Breast epithelium (tissue), 4 donors: ENCODE measurements at places on chromosomes 5 and 9. TPM values are rescaled to one million over a fixed set of nuclear protein-coding genes. Genes with fewer than 3 reads are reported as not detected.

- H3K36me3 ChIP-seq = no peaks in the 10 kb centered on the region
- H3K4me3 ChIP-seq = peak overlapping the region; percentile 10
- peak; percentile 95 for DNase-seq
- peaks cover 15% of the 10 kb centered on the region for H3K4me1 ChIP-seq
- H3K27ac ChIP-seq = peak overlapping the region; percentile 83
- H3K27me3 ChIP-seq = no peaks in the 10 kb centered on the region
Measured at GRCh38 chr5:160269017-160269416, 39.7 kb downstream of the FABP6 start.

DNA sequence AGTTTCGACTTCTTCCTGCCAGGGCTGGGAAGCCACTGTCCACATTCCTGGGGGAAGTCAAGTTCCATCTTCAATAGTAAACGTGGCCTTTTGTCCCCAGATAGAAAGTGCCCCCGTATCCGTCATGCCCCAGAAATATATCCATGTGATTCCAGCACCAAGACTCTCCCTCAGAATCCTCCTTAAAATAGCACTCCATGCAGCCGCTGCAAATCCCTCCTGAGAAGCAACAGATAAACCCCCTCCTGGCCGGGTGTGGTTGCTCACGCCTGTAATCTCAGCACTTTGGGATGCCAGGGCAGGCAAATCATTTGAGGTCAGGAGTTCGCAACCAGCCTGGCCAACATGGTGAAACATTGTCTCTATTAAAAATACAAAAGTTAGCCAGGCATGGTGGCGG lies 126.1 kb downstream of the OLFM1 start:
- no peaks in the 10 kb centered on the region for H3K4me1 ChIP-seq
- H3K4me3 ChIP-seq = no peak overlapping the region
- DNase-seq = no peak
- H3K27me3 ChIP-seq = peaks cover 39% of the 10 kb centered on the region

GRCh38 chr5:67536866-67537265 lies 340.3 kb upstream of the CD180 start:
- H3K4me3 ChIP-seq = no peak overlapping the region
- no peak for DNase-seq
- H3K27me3 ChIP-seq = no peaks in the 10 kb centered on the region
- no peak overlapping the region for H3K27ac ChIP-seq
- no peaks in the 10 kb centered on the region for H3K4me1 ChIP-seq
- no peaks in the 10 kb centered on the region for H3K36me3 ChIP-seq

DNA sequence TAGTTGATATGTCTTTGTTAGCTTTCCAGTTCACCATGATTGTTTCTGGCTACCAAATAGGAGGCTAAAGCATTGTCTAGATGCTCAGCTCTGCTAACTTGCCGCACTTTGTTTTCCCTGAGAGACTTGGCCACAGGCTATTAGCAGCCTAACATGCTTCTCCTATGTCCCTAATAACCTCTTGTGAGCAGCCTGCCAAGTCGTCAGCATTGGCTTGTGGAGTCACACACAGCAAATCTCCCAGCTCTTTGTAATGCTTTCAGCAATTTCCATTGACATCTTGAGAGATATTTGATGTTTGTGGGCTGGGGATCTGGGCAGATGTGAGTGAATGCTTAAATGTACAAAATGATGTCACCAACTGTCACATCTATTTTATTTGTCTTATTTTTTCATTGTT lies 346.9 kb downstream of the KDM4C start:
- H3K4me3 ChIP-seq = no peak overlapping the region
- H3K4me1 ChIP-seq = no peaks in the 10 kb centered on the region

GRCh38 chr5:94575196-94575595 lies 43.2 kb downstream of the KIAA0825 start:
- no peaks in the 10 kb centered on the region for H3K27me3 ChIP-seq
- H3K36me3 ChIP-seq = no peaks in the 10 kb centered on the region
- H3K4me1 ChIP-seq = no peaks in the 10 kb centered on the region
- no peak overlapping the region for H3K27ac ChIP-seq
- H3K4me3 ChIP-seq = no peak overlapping the region
- DNase-seq = no peak

NHP2 gene
- total RNA-seq = 256 TPM
